ENCODE measurements at places on chromosomes 6 and 20.
A peak's percentile ranks its signal among the peaks of the same experiment; 100 is the strongest.

DNA sequence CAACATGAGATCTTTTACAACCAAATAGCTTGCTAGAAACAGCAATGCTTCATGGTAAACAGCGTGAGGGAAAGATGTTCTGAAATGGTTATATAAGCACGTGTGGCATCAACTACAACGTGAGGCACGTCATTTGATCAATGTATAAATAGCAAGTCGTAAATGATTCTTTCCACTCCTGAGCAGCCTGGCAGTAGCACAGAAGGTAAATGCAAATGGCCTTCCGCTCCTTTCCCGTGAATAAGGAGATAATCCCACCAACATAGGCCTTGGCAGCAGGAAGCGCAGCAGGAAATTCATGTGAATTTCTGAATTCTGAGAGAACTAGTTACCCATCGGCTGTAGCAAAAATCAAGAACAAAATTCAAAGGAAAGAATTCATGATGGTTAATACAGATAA is 17.0 kb downstream of the RPS6KA2 start:
- DNase-seq, result no peak

DNA sequence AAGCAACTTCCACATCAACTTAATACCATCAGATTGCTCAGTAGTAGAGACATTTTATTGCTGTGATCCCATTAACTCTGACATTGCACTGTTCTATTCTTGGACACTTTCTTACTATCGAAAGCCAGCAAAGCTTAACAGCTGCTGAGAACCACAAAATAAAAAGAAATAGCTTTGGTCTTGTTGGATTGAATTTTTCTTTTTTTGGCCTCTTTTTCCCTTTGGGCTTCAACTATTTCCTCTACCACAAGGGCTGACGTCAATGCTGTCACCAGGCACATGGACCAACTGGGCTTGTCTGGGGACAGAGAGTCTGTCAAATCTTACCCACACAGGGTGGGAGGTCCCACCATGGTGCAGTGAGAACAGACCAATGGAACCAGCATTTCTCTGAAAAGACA is 63.4 kb upstream of the ENPP5 start:
- no peak for DNase-seq

- no peak for DNase-seq
Measured at GRCh38 chr6:78629836-78630235, 237.5 kb upstream of the IRAK1BP1 start.

GRCh38 chr6:33391922-33392594 is 435 bp downstream of the KIFC1 start:
- peak; percentile 56 for DNase-seq

DNA sequence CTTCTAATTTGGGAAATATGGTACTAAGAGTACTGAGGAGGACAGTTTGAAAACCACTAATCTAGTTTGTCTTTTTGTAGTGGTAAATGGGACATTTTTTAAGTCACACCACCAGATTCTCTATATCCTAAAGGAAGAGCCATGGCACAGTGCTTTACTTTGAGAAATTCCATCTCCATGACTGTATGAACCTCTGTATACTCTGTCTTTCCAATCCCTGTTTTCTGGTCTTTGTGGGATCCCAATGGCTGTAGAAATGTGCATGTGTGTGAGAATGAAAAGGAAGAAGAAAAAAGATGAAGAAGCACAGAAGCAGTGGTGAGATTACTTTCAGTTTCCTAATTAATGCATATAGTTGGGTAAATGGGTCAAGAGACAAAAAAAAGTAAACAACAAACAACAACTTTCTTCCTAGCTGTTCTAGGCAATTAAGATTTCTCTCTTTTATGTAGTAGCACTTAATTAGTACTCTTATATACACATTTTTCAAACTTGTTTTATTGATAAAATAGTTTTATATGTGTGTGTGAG is 141.2 kb upstream of the HCRTR2 start:
- DNase-seq, result no peak

DNA sequence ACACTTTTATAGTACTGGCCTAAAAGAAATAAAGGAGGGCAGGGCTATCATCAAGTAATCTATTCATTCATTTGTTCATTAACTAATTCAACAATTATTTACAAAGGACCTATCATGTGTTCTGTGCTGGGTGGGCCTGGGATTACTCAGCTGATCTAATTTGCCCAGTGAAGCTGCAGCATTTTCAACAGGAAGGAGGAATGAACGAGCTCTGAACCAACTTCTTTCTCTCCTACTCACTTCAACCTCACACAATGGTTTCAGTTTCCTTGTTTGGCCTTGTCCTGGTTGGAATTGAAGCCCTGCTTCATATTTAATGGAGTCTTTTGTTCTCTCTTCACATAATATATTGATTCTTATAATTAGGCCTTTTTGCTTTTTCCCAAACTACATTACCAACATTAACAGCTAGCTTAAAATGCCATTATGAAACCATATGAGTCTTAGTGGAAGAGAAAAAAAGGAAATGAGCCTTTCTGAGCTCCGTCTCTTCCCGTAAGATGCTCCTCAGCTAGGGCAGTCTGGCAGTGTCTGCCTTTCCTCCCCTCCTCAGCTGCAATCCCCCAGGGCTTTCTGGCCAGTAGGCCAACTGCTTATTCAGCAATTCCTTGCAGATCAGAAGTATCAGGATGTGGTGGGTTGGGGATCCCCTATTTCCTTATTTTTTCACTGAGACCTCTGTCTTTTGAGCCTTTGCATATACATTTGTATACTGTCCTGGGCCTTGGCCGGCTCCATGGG is 79.4 kb upstream of the NRN1 start:
- no peak for DNase-seq

DNA sequence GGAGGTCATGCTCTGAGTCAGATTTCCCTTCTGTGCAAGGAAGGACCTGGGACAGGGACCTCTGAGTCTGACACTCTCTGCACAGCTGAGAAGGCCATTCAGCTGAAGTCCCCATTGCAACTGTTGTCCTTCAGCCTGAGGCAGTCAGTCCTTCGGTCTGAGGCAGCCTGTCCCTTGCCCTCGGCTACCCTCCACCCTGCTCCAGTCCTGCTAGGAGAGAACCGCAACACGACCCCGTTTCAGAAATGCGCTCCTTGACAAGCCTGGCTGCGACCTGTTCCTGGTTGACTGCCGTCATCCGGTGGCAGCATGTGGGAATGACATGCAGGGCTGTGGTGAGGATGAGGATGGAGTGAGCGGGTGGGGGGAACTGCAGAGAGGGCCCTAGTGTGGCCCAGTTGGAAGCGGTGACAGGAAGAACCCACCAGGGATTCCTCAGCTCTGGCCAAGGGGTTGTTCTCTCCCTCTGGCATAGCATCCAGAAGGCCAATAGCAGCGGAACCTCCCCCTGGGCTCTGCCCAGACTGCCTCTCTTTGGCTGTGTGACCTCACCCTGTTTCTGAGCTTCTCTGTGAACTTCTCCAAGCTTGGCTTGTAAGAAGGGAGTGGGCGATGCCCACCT is 40.3 kb upstream of the ANGPT4 start:
- DNase-seq, result peak; percentile 80

Measured in activated naive CD4-positive, alpha-beta T cell treated with anti-CD3 and anti-CD28 coated beads, Interleukin-2, amount 10 ng/mL, durations not matched to agents 7 days and 5 days (primary cell).